GF-D8 (cell line): ENCODE measurements at places on chromosomes 3 and 15.

- DNase-seq = no peak
Observed at GRCh38 chr3:89628856-89629670, 521.6 kb downstream of the EPHA3 start.

- no peak for DNase-seq
Observed at GRCh38 chr3:119660474-119661440, at the start of gene POPDC2. TSS of gene POPDC2 (minus strand) at chr3:119660589. CDS start at chr3:119660423, 166 bp downstream.

- no peak for DNase-seq
Observed at GRCh38 chr3:65748326-65748725, 290.4 kb downstream of the MAGI1 start.

DNA sequence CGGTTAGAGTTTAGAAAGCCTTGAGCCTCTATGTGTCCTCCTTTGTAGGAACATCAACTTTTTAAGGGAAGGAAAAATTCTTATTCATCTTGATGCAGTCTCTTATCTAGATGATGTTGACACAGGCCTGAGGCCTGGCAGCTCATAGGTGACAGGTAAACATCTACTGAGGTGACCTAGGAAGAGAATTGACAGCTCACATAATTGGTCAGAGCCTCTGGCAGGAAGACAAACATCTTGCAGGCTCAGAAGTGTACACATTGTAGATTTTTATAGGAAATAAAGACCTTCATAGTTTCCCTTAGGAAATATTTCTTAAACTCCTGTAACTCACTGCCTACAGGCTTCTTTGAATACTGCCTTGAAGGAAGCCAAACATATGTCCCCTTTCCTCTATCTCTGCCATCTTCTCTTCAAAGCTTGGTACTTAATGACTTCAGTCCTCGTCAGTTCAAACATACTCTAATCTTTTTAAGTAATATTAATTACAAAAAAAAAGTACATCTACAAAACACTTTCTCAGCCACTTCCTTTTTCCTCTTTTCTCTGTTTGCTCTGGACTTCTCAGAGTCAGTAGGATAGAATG is 341.3 kb downstream of the TBL1XR1 start:
- no peak for DNase-seq

DNA sequence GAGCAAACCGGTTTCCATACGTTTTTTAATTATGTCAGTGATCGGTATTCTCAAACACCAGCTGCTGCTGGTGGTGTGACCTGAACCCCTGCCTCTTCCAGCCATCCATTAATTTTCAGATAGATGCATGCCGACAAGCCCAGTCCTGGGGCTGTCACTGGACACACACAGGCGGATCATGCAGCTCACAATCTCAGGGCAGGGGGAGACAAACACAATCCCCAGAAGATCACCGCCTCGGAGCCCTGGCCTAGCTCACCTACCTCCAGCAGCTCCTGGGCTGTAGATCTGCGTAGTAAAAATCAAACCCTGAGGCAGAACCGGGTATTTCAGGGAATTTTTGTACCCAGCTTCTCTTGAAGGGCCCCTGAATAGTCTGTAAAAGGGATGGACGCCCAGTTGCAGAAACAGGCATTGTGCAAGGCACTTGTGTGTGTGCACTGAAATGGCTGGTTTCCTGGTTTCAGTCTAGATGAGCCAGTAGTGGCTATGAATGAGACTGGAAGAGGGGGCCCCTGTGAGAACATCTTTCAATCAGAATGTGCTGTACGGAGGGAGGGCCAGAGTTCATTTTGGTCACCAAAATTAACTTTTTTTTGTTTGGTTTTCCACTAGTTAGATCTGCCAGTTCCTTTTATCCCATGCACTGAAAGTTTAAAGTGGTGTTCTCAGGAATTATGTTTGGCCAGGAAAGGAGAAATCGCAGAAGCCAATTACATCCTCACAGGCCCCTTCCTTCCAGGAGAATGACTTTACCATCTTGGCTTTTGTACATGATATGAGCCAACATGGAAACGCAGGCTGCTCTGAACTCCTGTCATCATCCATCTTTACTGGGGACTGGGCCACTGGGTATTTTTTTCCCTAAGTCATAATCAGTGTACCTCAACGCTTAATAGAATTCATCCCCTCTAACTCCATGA is 55.0 kb upstream of the RPL32 start:
- peak; percentile 10 for DNase-seq

- DNase-seq = no peak
Observed at GRCh38 chr3:170815340-170815739, 54.7 kb downstream of the RPL22L1 start.

- no peak for DNase-seq
Observed at GRCh38 chr3:122918576-122919290, 108.8 kb downstream of the SEMA5B start.
